Renal cortical epithelial cell (primary cell): ENCODE measurements at places on chromosomes 7 and 10. TPM values are rescaled to one million over a fixed set of nuclear protein-coding genes. Genes with fewer than 3 reads are reported as not detected.
A peak's percentile ranks its signal among the peaks of the same experiment; 100 is the strongest.

DNA sequence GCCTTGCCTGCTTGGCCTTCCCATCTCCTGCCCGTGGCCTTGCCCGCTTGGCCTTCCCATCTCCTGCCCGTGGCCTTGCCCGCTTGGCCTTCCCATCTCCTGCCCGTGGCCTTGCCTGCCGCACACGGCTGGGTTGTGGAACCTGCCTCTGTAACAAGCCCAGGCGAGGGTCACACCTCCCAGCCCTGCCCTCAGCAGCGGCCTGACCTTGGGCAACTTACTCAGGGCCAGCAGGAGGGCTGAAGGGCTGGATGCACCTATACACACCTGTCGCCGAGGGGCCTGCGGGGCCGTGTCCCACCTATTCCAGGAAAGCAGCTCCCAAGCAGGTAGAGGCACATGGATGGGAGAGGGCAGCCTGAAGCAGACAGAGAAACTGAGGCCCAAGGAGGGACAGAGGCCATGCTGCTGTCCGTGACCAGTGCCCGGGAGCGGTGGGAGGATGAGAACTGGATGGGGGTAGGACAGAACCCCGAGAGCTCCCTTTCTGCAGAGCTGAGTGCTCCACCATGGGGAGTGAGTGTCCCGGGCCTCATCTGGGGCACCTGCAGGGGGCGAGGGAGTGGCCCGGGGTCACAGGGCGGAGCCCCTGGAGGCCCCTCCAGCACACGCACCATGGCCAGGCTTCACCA, 277.6 kb downstream of the ELFN1 start:
- no peak for DNase-seq

DNA sequence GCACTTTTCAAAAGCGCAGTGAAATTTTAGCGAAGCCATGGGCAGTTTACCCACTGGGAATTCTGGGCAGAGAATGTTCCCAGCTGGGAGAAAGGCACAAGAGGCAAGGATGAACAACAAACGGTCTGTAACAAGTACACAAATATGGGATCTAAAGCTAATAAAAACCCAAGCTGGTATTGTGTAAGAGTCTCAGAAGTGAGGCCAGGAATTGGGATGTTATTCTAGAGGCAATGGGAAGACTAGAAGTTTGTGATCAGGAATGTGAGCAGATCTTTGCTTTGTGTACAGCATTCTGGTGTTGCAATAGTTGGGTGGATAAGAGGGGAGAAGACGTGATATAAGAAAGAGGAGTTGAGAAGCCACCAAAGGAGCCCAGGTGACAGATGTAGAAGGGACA, 15.0 kb downstream of the FZD9 start:
- no peak for DNase-seq

DNA sequence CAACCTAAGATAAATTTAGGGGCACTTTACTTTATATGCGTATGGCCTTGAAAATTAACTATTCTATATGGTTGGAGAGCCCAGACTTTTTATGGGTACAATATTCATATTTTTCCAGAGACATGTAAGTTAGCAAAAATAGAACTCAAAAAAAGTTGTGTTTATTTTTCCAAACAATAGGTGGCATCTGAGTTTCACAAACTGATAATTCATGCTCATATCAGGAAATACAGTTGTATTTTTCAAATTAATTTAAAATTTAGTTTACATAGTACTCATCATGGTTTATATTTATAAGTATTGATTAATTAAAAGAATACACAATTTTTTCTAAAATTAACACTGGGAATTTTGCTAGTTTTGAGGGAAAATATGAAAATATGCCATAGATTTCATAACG, 34.6 kb downstream of the ANKRD7 start:
- peak; percentile 21 for DNase-seq

DNA sequence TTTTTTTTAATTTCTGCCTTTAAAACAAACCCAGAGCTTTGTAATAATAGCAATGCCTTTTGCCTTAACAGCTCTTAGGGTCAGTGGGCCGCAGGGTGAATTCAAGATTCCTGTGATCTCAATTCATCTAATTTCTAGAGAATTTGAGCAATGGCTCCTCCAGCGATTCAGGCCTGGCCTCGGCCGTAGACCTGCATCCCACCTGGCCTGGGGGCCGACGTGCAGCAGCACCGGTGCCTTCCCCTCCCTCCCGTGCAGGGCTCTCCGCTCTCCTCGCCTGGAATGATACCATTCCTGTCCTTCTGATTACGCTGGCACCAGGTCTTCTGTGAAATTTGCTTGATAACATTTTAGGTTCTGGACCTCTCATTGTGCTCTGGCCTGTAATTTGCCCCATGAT, 172.5 kb downstream of the ADARB2 start:
- DNase-seq = no peak

STEAP1 gene
- 13.4 and 17.4 TPM in 2 replicates for total RNA-seq

DNA sequence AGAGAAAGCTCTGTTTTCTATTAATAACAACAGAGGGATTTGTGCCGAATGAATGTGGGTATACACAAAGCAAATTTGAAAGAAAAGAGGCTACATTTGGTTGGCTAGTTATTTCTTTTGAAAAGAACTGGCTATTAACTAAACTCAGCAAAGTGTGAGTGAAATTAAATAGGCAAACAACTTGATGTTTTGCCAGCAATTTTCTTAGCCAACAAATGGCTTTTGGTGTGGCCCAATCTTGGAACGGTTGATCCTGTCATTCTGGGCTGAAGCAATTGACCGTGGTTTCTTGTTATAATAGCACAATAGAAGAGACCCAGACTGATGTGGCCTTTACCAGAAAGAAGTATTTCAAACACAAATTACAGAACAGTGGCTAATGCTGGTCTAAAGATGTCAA, 898.6 kb downstream of the KCNMA1 start:
- DNase-seq = no peak

DNA sequence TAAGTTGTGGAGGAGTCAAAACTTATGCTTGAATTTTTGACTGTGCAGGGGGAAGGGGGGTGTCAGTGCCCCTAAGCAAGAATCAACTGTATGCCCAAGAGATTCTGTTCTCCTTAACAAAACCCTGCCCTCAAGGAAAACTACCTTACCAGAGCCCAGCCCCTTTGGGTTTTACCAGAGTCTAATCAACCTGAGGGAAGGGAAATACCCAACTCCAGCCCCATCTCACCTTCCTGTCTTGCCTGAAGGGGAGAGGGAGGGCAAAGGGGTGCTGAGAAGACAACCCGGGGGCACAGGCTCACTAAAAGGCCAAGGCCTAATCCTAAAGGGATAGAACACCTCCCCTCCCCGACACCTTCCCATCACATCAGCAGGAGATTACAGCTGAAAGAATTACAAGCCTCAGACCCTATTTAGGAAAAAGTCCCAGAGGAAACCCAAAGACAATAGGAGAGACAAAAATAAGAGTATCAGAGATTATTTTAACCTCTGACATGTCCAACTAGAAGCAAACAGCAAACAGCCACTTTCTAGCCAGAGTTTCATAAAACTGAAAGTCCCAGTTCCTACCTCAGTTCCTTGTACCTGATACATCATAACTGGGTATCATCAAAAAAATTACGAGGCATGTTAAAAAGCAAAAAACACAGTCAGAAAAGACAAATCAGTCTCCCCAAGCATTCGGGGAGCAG, 26.8 kb upstream of the C7orf33 start:
- no peak for DNase-seq

DNA sequence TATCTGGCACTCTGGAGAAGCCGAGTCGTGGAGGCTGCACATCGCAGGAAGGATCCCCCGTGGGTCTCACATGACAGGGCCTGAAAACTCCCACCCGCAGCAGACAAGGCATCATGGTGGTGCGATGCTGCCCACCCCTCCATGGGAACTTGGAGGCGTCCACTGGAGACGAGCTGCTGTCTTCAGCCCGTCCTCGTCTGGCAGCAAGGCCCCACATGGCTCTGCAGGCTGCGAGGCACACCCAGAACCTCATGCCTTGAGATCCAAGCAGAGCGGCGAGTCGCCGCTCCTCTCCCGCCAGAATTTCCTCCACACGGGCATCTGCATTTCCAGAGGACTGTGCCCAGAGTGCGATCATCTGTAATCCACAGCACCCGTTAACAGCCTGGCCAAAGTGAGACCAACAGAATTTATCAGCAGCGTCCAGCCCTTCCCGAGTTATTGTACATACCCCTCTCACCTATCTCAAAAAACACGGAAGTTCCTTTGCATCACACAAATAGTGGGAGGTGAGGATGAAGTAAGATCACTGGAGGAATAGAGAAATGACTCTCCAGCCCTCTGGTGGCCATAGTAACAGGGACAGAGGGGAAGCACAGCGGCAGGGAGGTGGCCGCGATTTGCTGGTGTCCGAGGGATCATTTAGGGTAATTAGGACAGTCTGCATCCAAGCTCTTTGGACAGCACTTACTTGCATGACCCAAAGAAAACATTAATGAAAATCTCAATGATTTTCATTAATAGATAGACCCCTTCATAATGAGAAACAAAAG, 292.4 kb downstream of the USP6NL start:
- DNase-seq = no peak

DNA sequence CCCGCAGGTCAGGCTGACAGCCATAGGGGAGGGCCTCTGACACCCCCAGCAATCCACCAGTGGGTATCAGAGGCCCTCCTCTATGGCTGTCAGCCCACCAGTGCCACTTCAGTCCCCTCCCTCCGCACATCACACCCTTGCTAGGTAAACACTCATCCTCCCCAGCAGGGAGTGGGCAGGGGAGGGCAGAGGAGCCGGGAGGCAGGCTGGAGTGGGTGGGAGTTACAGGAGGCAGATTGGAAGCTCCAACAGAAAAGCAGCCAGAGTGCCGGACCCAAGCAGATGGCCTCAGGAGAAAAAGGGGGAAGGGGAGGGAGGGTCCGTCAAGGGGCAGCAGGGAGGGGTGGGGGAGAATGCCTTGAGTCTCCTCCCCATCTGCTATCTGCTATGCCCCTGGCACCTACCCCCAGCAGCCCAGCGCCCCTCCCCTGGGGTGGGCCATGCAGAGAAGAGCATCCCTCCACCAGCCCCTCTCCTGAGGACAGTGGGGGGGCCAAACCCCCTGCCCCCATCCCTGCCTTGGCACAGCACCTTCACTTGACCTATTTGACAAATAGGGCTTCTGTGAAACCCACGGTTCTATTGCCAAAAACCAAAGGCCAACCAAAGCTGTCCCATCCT, 2.4 kb downstream of the RASGEF1A start:
- no peak for DNase-seq

COL13A1 gene
- 0.35 and 0.87 TPM in 2 replicates for total RNA-seq

DNA sequence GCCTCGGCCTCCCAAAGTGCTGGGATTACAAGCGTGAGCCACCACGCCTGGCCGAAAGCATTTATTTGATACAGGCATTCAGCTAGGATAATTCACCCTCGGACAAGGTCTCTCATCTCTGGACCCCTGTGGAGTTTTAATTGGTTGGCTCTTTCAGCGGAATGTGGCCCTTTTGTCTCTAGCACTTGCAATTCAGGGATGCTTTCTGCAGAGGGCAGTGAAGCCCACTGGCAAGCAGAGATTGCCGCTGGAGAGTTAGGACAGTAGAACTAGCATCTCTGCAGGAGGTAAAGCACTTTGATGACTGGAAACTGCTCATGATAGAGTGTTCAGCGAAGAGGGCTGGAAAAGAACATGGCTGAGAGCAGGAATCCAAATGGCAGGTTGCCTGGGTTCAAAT, 62.0 kb downstream of the SUFU start:
- no peak for DNase-seq

DNA sequence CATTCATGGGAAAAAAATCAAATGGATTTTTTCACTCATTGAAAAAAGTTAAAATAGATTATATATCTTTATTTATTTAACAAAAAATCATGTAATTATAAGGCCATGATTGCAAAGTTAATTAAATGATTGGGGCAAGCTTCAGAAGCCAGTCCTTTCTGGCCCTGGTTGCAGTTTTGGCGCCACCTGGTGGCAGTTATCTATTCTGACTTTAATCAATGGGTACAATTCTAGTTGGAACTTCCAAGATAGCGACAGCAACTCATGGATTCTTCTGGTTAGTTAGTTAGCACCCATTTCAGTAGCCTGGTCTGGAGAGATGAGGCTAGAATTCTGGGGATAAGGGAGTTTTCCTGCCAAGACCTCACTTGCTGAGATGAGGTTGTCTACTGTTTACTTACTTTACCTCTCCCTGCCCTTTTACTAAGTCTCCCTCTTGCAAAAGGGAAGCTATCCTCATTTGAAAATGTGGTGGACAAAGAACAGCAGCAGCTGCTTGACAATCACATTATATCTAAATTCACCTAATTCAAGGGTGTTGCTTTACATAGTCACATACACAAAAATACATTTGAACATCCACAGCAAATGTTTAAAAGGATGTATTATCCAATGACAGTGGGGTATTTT, 42.3 kb downstream of the NOC3L start:
- peak; percentile 44 for DNase-seq

VGF gene
- total RNA-seq = 0.05 and 1.2 TPM in 2 replicates

DNA sequence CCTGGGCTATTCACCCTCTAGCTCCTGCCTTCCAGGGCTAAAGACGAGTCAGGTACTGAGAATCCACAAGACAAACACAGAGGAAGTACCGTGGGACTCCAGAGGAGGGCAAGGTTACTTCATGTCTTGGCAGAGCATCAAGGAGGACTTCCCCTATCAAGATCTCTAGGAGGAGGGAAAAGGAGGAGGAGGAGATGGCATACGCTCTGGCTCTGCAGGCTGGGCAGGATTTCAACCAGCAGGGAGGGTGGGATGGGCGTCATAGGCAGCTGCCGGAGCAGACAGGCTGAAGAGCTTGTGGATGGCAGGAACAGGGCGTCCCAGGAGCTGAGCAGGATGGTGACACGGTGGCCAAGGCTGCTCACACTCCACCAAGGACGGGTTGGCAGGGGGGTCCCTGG, 21.3 kb downstream of the MDH2 start:
- peak; percentile 93 for DNase-seq

GRCh38 chr7:157011333-157012112, 1.1 kb upstream of the MNX1 start:
- DNase-seq = no peak

- DNase-seq = no peak
Observed at GRCh38 chr10:25530306-25530705, 355.5 kb downstream of the GPR158 start.

DNA sequence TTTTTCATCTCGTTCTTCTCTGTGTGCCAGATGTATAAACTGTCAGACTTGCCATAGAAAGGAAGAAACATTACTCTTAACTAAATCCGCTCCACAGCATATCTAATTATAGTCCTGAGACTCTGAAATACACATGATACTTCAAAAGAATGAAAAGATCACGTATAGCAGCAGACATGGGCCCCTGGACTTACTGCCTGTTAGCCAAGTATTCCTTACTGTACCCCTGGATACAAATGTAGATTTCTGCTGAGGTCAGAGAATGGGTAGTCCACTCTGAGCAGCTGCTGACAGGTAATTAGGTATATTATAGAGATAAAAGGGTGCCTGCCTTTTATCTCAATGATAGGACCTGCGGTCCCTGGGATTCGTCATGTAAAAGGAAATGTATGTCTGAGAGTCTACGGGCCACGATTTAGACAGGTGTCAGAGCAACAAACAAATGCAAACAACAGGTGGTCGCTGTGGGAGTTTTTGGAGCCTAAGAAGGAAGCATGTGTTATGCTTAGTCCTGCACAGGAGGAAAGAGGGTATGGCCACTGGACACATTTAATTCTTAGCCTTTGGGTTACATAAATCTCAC, 69.4 kb downstream of the VOPP1 start:
- no peak for DNase-seq

CCDC186 gene
- total RNA-seq = 21.7 and 31.1 TPM in 2 replicates
